D341Med (cell line): ENCODE measurements at places on chromosomes 4 and X.

DNA sequence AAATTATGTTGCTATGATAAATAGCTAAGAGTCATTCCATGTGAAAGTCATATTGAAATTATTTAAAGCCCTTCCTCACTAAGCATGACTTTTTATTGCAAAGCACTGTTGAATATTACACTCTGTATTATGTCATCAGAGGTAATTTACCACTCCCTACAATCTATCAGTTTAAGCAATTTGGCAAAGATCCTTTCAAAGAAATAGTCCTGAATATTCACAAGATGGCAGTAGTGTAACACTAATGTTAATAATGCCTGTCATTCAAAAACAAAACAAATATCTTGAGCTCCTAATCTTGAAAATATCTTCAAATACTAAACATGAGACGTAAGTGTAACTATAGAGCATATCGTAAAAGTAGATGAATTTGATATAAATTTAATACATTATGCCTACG is 208.6 kb upstream of the TECRL start:
- peak; percentile 7 for DNase-seq

- DNase-seq, result no peak
Measured at GRCh38 chr4:6446538-6447451, 25.6 kb downstream of the PPP2R2C start.

DNA sequence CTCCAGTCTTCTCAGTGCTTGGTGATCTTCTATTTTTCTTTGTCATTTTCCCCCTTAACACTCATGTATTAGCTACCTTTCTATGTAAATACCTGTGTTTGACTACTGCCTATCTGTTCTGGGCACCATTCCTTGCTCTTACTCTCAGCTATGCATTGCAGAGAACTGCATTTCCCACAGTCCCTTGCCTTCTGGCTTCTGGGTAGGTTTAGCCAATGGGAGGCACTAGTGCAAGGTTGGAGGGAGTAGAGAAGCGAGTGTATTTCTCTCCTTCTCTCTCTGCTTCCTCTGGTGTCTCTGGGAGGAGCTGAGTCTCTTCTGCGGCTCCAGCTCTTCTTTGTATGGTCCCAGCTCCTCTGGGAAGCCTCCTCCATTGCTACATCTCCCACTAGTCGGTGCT is 50.5 kb downstream of the CWH43 start:
- DNase-seq, result no peak

DNA sequence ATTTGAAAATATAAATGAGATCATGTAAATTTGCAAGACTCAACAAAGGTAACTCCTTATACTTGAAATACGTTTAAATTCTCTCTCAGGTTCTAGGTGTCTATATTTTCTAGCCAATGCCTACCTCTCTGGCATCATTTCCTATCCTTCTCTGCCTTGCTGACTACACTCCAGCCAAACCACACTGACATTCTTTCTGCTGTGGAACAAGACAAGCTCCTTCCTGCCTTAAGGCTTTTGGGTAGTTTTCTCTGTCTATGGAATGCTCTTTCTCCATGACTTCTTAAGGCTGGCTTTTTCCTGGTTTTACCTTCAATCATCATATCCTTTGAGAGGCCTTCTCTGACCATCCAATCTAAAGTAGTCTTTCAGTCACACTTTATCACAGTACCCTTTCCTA is 201.0 kb downstream of the SPRY1 start:
- no peak for DNase-seq
